ENCODE measurements at places on chromosomes 2 and 18.
A peak's percentile ranks its signal among the peaks of the same experiment; 100 is the strongest.

- DNase-seq: no peak
Measured at GRCh38 chr2:170533156-170533555, 182.0 kb upstream of the SP5 start.

GRCh38 chr18:5097116-5097703, 99.8 kb downstream of the AKAIN1 start:
- no peak for DNase-seq

DNA sequence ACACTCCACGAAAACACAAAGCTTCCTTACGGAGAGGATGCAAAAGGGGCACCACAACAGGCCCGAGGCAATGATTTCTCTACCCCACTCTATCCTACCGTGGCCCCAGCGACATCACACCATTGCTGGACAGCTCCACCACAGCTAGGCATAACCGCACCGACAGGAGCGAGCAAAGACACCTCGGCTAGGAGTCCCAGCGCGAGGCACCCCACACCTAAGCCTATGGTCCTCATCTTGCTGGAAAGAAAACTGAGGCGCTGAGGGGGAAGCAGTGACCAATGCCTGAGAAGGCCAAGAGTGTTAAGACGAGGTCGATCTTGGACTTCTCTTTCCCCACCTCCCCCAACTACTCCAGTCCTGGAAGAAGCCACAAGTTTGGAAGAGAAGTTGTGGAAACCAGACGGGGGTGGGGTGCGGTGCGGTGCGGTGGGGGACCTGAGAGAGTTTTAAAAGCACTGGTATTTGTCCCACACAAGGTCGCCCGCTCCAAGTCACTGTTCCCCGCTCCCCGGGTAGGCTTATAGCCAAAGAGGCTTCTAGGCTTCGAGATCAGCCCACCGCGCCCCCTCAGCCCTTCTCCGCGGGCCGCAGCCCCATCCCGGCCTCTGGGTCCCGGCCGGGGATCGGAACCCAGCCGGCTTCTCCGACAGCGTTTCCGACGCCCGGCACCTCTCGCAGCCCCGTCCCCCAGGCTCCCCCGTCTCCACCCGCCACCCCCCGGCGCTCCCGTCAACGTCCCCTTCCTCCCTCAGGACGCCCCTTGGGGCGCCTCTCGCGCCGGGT, 766 bp downstream of the PDE6D start:
- DNase-seq: no peak

DNA sequence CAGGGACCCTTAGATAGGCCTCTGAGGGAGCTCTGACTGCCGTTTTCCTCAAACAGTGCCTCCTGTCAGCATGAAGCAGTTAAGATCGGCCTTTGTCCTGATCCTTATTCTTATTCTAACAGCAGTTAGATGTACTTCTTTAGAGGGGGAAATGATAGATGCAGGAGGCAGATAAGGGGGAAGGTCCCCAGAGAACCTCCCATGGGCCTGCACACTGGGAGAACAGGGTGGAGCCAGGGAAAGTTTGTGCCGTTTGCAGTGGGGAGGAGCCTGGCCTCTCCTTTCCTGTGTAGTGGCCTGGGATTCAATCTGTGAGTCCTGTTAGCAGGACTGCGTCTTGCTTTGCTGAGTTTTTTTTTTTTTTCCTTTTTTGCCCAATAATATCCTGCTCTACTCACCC, 7.9 kb upstream of the INPP4A start:
- DNase-seq: no peak

DNA sequence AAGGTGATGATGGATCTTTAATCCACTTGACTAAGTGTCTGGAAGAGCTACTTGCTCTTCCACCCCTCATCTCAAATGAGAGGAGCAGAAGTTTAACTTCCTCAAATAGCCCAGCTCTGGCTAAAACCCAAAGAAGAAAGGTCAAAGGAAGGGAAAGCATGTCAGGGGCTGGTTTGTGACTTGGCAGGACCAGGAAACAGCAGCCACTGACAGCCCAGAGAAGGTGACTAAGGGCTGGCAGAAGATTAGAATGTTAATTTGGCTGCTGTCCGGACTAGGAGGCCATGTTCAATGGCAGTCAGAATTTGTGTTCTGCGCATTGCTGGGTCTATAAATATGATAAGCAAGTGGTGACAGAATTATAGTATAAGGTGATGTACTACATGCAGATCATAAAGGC, 386.2 kb downstream of the SETBP1 start:
- DNase-seq: no peak

DNA sequence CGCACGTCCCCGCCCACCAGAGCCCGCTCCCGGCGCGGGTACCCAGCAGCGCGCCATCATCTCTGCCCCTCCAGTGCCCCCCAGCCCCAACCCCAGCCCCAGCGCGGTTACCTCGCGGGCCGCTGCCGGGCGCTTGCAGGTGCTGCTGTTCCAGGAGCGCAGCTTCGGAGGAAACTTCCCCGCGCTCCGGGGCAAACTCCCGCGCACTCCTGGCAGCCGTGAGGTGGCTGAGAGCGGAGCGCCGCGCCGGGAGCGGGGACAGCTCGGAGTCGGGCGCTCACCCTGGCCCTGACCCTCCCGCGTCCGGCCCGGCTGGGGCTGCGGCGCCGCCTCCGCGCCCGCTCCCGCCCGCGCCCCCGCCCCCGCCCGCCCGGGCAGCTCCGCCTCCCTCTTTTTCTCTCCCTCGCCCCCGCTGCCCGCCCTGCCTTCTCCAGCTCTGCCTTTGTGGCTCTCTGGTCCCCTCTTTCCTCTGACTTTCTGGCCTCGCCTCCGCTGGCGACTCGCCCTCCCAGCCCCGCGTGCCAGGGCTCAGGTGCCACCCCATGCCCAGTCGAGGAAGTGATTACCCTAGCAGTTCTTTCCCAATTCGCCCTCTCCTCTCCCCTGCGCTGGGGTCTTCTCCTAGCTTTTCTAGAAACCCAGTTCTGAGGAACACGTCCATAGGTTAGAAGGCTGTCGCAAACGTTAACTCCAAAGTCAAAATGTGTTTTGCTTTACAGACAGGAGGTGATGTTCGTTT, at the start of gene CHST9:
CHST9 (minus strand) TSS at position 284 of the 739 bp plus-strand sequence. CDS start 42,499 bp downstream, outside the sequence.
- DNase-seq: peak; percentile 47

- no peak for DNase-seq
Measured at GRCh38 chr2:225994748-225995405, 595.4 kb downstream of the NYAP2 start.

GRCh38 chr18:8249811-8250210, 359.4 kb upstream of the RAB12 start:
- no peak for DNase-seq

- no peak for DNase-seq
Measured at GRCh38 chr2:34652636-34653035, 1053.5 kb upstream of the FAM98A start.

GRCh38 chr2:112138159-112139032, at the start of gene FBLN7:
TSS of gene FBLN7 (plus strand) at chr2:112138385. CDS start at chr2:112138656, 271 bp downstream.
- DNase-seq: no peak

DNA sequence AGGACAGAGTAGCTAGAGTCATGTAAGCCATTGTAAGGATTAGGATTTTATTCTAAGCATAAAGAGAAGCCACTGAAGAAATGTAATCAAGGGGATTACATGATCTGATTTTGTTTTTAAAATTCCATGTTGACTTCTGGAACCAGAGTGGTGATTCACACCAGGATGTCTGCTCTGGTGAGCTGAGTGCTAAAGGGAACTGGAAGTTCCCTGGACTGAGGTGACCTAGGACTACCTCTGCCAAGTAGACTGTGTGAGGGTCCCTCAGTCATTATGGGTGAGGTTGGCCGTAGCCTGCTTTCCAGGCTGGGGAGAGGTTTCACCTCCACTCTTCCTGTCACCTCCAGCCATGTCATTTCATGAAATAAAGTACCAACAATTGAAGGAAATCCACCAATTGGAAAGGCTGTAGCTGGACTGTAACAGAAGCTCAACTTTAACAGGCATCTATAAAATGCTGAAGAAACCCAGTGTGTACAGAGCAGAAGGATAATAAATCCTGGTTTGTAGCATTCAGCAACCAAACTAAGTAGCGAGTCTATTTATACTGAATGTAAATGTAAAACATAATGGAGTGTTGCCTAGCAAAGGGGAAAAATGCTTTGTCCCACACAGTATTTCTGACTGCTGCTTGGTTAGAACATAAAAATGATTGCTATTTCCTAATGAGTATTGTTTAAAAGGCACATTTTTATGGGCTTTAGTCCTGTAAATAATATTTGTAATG, 507.4 kb upstream of the PKDCC start:
- DNase-seq: no peak
